Kidney (tissue), 22 donors: ENCODE measurements at places on chromosomes 11 and 22. TPM values are rescaled to one million over a fixed set of nuclear protein-coding genes. Genes with fewer than 3 reads are reported as not detected.

Gene ZNF70
- total RNA-seq = 6.6 TPM

GRCh38 chr11:64406221-64406946, 47.4 kb downstream of the RPS6KA4 start:
- H3K27me3 ChIP-seq = no peaks in the 10 kb centered on the region
- DNase-seq = peak; percentile 73
- H3K4me1 ChIP-seq = no peaks in the 10 kb centered on the region

GRCh38 chr11:118100691-118101232, 14.0 kb upstream of the SMIM35 start:
- H3K27me3 ChIP-seq = no peaks in the 10 kb centered on the region
- no peak for DNase-seq
- no peaks in the 10 kb centered on the region for H3K36me3 ChIP-seq
- H3K4me3 ChIP-seq = no peak overlapping the region

- no peak overlapping the region for H3K4me3 ChIP-seq
- no peak overlapping the region for H3K27ac ChIP-seq
- peaks cover 77% of the 10 kb centered on the region for H3K36me3 ChIP-seq
- H3K4me1 ChIP-seq = no peaks in the 10 kb centered on the region
- peak; percentile 62 for DNase-seq
Observed at GRCh38 chr22:36292823-36293530, 40.0 kb downstream of the APOL1 start.

GRCh38 chr11:94837317-94837716, 69.2 kb downstream of the AMOTL1 start:
- H3K4me1 ChIP-seq = peaks cover 3% of the 10 kb centered on the region
- no peaks in the 10 kb centered on the region for H3K27me3 ChIP-seq
- H3K4me3 ChIP-seq = no peak overlapping the region
- no peak overlapping the region for H3K27ac ChIP-seq
- no peaks in the 10 kb centered on the region for H3K36me3 ChIP-seq

DNA sequence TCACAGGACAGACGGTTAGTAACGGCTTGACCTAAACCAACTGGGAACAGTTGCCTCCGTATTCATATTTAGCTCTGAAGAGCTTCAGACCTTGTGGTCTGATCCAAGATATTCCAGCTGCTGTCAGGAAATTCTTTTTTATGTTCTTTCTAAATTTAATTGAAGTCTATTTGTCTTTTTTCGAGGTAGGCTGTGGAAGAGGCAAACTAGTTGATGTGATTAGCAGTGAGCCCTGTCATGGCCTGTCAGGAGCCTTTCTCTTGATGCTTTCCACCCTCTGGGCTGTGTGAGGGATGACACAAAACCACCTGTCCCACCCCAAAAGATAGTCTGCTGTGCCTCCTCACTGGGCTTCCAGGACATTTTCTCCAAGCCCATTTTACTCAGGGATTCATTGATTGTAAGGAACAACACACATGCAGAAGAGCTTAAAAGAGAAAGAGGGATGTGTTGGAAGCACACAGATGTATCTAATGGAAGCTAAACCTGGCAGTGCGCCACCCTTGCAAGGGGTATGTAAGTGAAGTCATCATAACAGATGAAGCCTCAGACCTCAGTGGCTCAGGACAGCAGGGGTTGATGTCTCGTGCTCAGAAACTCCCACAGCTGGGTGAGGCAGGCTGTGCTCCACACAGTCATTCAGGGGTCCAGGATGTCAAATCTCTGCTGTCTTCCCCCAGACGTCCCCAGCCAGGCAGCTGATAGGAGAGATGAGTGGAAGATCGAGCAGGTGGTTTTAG, 170.0 kb downstream of the NCAM1 start:
- H3K36me3 ChIP-seq = no peaks in the 10 kb centered on the region
- DNase-seq = no peak
- no peaks in the 10 kb centered on the region for H3K4me1 ChIP-seq
- H3K27me3 ChIP-seq = no peaks in the 10 kb centered on the region
- no peak overlapping the region for H3K4me3 ChIP-seq
- no peak overlapping the region for H3K27ac ChIP-seq

GRCh38 chr11:32032478-32032877, 58.4 kb upstream of the RCN1 start:
- H3K27me3 ChIP-seq = no peaks in the 10 kb centered on the region
- no peak overlapping the region for H3K27ac ChIP-seq
- H3K4me3 ChIP-seq = no peak overlapping the region
- DNase-seq = no peak

DNA sequence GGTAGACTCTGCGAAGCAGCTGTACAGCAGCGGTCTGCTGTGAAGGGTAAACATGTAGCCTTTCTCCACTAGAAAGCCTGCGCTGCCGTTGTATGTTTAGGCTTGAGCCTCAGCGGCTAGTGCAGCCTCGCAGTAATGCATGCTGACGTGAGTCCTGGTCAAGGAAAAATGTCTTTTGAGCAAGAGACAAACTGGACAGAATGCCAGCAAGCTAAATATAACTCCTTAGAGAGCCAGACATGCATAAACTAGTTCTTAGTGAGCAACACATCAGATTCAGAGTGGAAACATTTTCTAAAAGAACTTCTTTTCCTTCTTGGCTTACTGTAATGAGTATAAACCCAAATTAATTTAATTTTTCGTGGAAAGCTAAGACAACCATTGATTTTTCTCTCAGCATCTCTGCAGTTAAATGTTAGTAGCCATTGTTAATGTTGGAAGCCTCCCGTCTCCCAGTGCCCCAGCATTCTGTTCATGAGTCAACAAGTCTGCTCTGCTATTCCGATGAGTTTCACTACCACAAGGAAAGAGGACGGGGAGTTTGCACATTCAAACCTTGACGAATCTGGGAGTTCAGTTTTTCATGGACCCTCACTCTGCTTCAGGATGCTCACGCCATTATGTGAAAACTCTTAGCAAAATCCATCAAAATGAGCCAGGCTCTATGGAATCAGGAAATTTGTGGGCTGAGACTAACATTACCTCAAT, 51.4 kb downstream of the JAM3 start:
- H3K27me3 ChIP-seq = no peaks in the 10 kb centered on the region
- H3K4me1 ChIP-seq = peaks cover 9% of the 10 kb centered on the region
- H3K27ac ChIP-seq = peak overlapping the region; percentile 89
- peak overlapping the region; percentile 19 for H3K4me3 ChIP-seq
- no peaks in the 10 kb centered on the region for H3K36me3 ChIP-seq

DNA sequence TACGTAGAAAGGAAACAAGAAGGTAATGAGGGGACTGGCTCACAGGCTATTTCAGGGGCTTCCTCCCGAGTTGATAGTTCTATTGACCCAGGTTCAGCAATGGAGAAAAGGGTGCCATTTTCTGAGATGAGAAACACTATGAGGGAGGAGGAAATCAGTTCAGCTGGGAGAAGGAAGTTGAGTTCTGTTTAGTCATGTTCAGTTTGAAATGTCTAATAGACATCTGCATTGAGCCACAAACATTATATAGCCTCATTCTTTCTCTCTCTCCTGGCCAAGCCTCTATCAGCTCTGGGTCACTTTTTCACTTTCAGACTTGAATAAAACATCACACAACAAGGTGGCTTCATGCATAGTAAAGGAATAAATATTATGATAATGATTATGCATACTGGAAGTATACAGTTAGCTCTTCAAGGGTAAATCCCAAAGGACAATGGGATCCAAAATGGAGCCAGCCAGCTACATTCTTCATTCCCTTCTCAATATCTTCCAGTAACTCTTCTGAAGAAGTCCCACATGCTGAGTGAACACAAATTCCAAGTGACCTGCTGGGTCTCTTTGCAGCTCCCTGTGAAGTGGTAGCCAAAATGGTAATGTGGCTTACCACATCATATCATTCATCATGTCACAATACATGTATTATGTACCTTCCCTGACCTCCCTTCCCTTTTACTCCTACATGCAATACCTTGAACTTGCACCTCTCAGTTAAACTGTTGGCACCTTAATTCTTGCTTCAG, 80.9 kb upstream of the CD44 start:
- H3K27ac ChIP-seq = no peak overlapping the region
- H3K36me3 ChIP-seq = no peaks in the 10 kb centered on the region
- DNase-seq = no peak
- H3K27me3 ChIP-seq = no peaks in the 10 kb centered on the region

- H3K27ac ChIP-seq = peak overlapping the region; percentile 87
- peaks cover 4% of the 10 kb centered on the region for H3K36me3 ChIP-seq
- H3K4me1 ChIP-seq = peaks cover 35% of the 10 kb centered on the region
- H3K27me3 ChIP-seq = no peaks in the 10 kb centered on the region
- peak overlapping the region; percentile 82 for H3K4me3 ChIP-seq
Observed at GRCh38 chr22:23181721-23182308, 1.5 kb downstream of the BCR start.

DNA sequence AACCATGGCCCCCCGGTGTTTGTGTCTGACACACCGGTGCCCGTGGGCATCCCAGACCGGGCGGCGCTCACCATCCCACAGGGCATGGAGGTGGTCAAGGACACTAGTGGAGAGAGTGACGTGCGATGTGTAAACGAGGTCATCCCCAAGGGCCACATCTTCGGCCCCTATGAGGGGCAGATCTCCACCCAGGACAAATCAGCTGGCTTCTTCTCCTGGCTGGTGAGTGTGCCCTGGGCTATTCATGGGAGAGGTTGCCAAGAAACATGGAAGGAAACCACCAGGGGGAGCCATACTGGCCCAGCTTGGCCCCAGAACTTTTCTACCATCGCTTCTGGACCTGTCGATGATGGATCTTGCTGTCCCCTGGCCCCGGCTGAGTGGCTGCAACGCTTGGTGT, 36.5 kb downstream of the PRDM11 start:
- no peaks in the 10 kb centered on the region for H3K27me3 ChIP-seq
- no peak overlapping the region for H3K4me3 ChIP-seq
- H3K27ac ChIP-seq = no peak overlapping the region
- no peak for DNase-seq
- H3K36me3 ChIP-seq = peaks cover 6% of the 10 kb centered on the region

DNA sequence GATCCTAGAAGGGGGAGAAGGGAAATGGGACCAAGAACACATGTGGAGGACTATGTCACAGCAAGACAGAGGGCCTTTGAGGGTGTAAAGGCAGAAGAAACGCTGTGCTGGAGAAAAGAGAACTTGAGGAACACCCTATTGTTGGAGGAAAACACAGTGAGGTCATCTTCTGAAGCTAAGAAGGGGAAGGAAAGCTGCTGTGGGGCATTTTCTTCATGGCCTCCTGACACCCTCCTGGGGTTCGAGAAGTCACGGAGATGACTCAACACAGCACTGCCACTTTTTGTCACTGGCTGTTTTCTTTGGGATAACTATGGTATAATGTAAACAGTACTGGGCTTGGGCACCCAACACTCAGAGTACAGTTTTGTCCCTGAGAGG, 492.6 kb upstream of the CADM1 start:
- DNase-seq = no peak
- H3K4me1 ChIP-seq = peaks cover 4% of the 10 kb centered on the region
- H3K27me3 ChIP-seq = no peaks in the 10 kb centered on the region

- no peaks in the 10 kb centered on the region for H3K36me3 ChIP-seq
- DNase-seq = no peak
- no peaks in the 10 kb centered on the region for H3K4me1 ChIP-seq
Observed at GRCh38 chr11:33879375-33879774, 12.5 kb downstream of the LMO2 start.
